Sigmoid colon (tissue), 7 donors: ENCODE measurements at places on chromosomes 6 and 20. TPM values are rescaled to one million over a fixed set of nuclear protein-coding genes. Genes with fewer than 3 reads are reported as not detected.
A peak's percentile ranks its signal among the peaks of the same experiment; 100 is the strongest.

DNA sequence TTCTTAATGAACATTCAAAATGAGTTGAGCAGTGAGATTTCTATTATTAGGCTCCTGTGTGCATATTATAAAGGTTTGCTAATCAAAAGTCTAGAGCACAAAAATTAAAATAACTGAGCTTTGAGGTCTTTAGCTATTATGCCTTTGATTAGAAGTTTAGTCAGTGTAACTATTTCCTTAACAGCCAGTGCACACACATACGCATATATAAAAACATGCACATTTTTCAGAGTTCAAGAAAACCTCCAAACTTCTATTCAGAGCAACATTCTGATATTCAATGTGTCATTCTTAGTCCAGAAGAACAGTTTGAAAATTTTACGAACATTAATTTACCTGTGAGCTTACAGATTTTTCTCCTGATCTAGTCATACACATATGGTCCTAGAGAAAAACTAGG lies 48.3 kb upstream of the MYB start:
- no peaks in the 10 kb centered on the region for H3K4me1 ChIP-seq
- no peaks in the 10 kb centered on the region for H3K27me3 ChIP-seq
- no peak overlapping the region for H3K27ac ChIP-seq
- H3K4me3 ChIP-seq: no peak overlapping the region
- DNase-seq: no peak
- H3K36me3 ChIP-seq: no peaks in the 10 kb centered on the region

GRCh38 chr6:150282806-150283205 lies 86.0 kb upstream of the IYD start:
- no peaks in the 10 kb centered on the region for H3K27me3 ChIP-seq
- H3K4me1 ChIP-seq: no peaks in the 10 kb centered on the region
- DNase-seq: no peak
- H3K4me3 ChIP-seq: no peak overlapping the region
- no peak overlapping the region for H3K27ac ChIP-seq

GRCh38 chr20:2259731-2260130 lies 36.1 kb upstream of the TGM3 start:
- H3K27me3 ChIP-seq: no peaks in the 10 kb centered on the region
- no peaks in the 10 kb centered on the region for H3K36me3 ChIP-seq
- no peak overlapping the region for H3K4me3 ChIP-seq
- DNase-seq: no peak
- H3K4me1 ChIP-seq: no peaks in the 10 kb centered on the region
- no peak overlapping the region for H3K27ac ChIP-seq

DNA sequence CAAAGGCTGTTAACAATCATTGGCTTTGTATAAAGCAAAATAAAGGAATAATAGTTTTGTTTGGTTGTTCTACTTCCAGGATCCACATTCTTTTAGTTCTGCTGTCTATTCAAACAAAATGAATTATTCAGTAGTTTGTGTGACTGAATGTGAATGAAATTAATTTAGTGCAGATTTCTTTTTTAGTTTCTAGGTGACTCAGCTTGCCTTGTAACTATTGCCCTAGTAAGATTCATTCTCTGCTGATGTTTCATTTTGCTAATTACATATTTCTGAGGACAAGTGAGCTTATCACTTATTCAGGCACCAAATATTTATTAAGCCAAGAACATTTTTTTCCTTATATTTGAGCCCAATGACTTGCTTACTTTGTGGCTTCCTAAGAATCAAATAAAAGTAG lies 46.5 kb upstream of the RIPOR2 start:
- H3K36me3 ChIP-seq: no peaks in the 10 kb centered on the region
- no peaks in the 10 kb centered on the region for H3K27me3 ChIP-seq
- DNase-seq: no peak
- H3K27ac ChIP-seq: no peak overlapping the region

Gene HCK
- total RNA-seq: 28.0 TPM

GRCh38 chr6:169932491-169932890 lies 181.1 kb downstream of the ERMARD start:
- H3K4me3 ChIP-seq: no peak overlapping the region
- H3K27me3 ChIP-seq: no peaks in the 10 kb centered on the region
- DNase-seq: no peak

- H3K4me1 ChIP-seq: no peaks in the 10 kb centered on the region
- H3K27me3 ChIP-seq: no peaks in the 10 kb centered on the region
- no peaks in the 10 kb centered on the region for H3K36me3 ChIP-seq
- no peak for DNase-seq
- H3K4me3 ChIP-seq: no peak overlapping the region
Measured at GRCh38 chr20:57000441-57000968, 265.9 kb downstream of the BMP7 start.

Gene PREP
- 22.1 TPM for total RNA-seq

Gene TRIM40
- not detected for total RNA-seq

- no peaks in the 10 kb centered on the region for H3K36me3 ChIP-seq
- peaks cover 12% of the 10 kb centered on the region for H3K4me1 ChIP-seq
- H3K4me3 ChIP-seq: no peak overlapping the region
- H3K27me3 ChIP-seq: no peaks in the 10 kb centered on the region
- no peak for DNase-seq
Measured at GRCh38 chr20:9367746-9368145, 146.6 kb upstream of the LAMP5 start.

DNA sequence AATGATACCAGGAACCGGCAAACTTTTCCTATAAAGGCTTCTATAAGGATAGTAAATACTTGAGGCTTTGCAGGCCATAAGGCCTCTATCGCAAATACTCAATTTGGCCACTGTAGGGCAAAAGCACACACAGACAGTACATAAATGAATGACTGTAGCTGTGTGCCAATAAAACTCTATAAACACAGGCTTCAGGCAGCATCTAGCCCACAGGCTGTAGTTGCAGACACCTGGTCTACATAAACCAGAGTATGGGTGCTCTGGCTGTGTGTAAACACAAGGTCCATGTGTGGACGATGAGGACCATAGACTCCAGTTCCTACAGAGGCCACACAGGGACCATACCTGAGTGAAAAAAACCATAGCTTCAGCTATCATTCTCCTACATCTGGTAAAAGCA lies 52.2 kb downstream of the ZMYND8 start:
- H3K36me3 ChIP-seq: peaks cover 43% of the 10 kb centered on the region
- H3K4me3 ChIP-seq: no peak overlapping the region
- H3K27me3 ChIP-seq: no peaks in the 10 kb centered on the region

DNA sequence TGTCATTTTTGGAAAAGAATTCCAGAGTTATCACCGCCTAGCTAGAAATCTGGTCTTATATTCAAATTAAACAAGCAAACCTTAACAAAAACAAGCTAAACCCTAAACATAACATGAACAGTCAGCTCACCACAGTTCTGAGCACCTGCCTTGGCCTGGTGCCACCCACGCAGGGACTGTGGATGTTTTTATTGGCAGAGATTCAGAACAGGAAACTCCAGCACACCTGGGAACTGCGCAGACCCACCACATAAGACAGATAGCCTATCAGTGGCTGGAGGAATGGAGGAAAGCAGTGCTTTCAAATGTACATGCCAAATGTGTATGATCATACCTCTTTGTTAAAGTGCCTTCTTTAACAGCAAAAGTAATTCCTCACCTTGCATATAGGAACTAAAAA lies 8.9 kb downstream of the SLC16A10 start:
- no peaks in the 10 kb centered on the region for H3K4me1 ChIP-seq
- no peaks in the 10 kb centered on the region for H3K27me3 ChIP-seq
- DNase-seq: no peak
- H3K4me3 ChIP-seq: no peak overlapping the region
- H3K36me3 ChIP-seq: no peaks in the 10 kb centered on the region

- no peaks in the 10 kb centered on the region for H3K36me3 ChIP-seq
- no peaks in the 10 kb centered on the region for H3K27me3 ChIP-seq
- no peak overlapping the region for H3K4me3 ChIP-seq
- DNase-seq: no peak
- H3K27ac ChIP-seq: no peak overlapping the region
Measured at GRCh38 chr6:48658915-48659314, 547.9 kb upstream of the PTCHD4 start.

- peak; percentile 58 for DNase-seq
- H3K27ac ChIP-seq: no peak overlapping the region
- no peaks in the 10 kb centered on the region for H3K27me3 ChIP-seq
- H3K4me3 ChIP-seq: no peak overlapping the region
- H3K4me1 ChIP-seq: no peaks in the 10 kb centered on the region
- peaks cover 90% of the 10 kb centered on the region for H3K36me3 ChIP-seq
Measured at GRCh38 chr6:152206072-152206818, 398.8 kb downstream of the ESR1 start.

DNA sequence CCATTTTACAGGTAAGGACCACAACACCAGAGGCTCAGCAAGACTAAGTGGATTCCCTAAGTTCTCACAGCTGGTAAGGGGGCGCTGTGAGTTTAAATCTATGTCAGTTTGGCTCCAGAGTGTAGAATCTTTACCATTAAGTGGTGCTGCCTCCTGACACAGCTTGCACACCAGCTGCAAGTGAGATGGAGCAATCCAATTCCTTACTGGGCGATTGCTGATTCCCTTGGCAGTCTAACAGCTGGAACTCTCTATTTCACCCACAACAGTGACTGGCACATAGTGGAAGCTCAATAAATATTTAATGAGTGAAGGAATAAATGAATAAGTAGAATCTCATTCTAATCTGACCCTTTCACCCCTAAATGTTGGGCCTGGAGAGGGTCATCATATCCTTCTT lies 176.7 kb downstream of the CLIC5 start:
- no peaks in the 10 kb centered on the region for H3K27me3 ChIP-seq
- H3K36me3 ChIP-seq: no peaks in the 10 kb centered on the region
- H3K4me1 ChIP-seq: no peaks in the 10 kb centered on the region
- DNase-seq: no peak

Gene CDYL
- 37.9 TPM for total RNA-seq

Gene PLG
- not detected for total RNA-seq

GRCh38 chr6:14948586-14949245 lies 297.2 kb upstream of the JARID2 start:
- H3K36me3 ChIP-seq: no peaks in the 10 kb centered on the region
- H3K4me1 ChIP-seq: no peaks in the 10 kb centered on the region
- no peak overlapping the region for H3K27ac ChIP-seq
- H3K4me3 ChIP-seq: no peak overlapping the region

Gene OPN5
- not detected for total RNA-seq

Gene SLC17A3
- not detected for total RNA-seq

GRCh38 chr6:16136621-16137450 lies 8.0 kb downstream of the MYLIP start:
- no peak overlapping the region for H3K4me3 ChIP-seq
- H3K4me1 ChIP-seq: no peaks in the 10 kb centered on the region
- peaks cover 5% of the 10 kb centered on the region for H3K36me3 ChIP-seq
- H3K27me3 ChIP-seq: no peaks in the 10 kb centered on the region

DNA sequence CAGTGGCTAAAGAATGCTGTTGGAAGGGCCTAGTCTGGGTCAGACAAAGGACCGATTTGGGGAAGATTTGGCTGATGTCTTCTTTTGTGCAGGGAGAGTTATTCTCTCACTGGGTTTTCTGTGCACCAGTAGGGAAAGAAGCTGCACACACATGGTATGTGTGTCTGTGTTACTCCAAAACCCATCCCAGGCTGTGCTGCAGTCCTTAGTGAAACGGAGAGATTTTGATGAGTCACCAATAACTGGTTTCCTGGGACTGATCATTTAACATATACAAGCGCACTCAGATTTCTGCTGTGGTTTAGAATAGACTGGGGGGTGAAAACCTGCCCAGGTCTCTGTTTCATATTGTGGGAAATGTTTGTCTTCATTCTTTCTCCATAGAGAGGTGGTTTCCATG lies 1049.8 kb downstream of the KIF16B start:
- no peaks in the 10 kb centered on the region for H3K27me3 ChIP-seq
- peaks cover 3% of the 10 kb centered on the region for H3K4me1 ChIP-seq

- H3K4me3 ChIP-seq: no peak overlapping the region
- H3K27ac ChIP-seq: no peak overlapping the region
- no peak for DNase-seq
- H3K36me3 ChIP-seq: no peaks in the 10 kb centered on the region
- H3K4me1 ChIP-seq: no peaks in the 10 kb centered on the region
Measured at GRCh38 chr6:12595161-12595811, 121.3 kb upstream of the PHACTR1 start.

DNA sequence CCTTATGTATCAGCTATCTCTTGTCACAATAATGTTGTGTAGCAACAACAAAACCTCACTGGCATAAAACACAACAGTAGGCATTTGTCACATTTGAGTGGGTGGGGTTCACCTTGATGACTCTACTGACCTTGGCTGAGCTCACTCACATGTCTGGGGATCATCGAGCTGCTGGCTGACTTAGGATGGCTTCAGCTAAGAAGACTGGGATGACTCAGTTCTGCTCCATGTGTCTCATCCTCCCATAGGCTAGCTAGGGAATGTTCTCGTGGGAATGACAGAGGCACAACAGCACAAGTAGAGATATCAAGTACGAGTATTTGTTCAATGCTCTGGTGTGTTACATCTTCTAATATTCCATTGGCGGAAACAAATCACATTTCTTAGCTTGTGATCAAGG lies 167.9 kb downstream of the PLCB1 start:
- H3K27me3 ChIP-seq: no peaks in the 10 kb centered on the region
- H3K4me3 ChIP-seq: no peak overlapping the region
- no peak for DNase-seq
- no peaks in the 10 kb centered on the region for H3K36me3 ChIP-seq
- H3K27ac ChIP-seq: no peak overlapping the region

DNA sequence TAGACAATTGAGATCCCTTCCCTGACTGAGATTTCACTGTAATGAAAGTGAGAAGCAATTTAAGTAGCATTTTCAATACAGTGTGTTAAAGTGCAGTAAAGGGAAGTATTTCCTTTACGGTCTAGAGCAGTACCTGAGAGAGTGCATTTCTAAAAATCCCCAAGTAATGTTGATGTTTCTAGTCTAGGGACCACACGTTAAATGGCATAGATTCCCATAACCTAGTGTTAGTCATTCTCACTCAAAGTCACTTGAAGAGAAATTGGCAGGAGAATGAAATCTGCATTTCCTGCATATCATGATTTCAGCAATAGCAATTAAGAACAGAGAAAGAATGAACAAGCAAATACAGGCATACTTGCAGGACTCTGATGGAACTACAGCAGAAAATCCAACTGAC lies 67.9 kb downstream of the CGA start:
- H3K27me3 ChIP-seq: no peaks in the 10 kb centered on the region
- no peak for DNase-seq
- H3K27ac ChIP-seq: no peak overlapping the region
- no peaks in the 10 kb centered on the region for H3K36me3 ChIP-seq
- H3K4me1 ChIP-seq: no peaks in the 10 kb centered on the region
